MCF 10A (cell line): ENCODE measurements at places on chromosomes 2 and 18. TPM values are rescaled to one million over a fixed set of nuclear protein-coding genes. Genes with fewer than 3 reads are reported as not detected.
A peak's percentile ranks its signal among the peaks of the same experiment; 100 is the strongest.

The MARCHF4 gene
- 0.17 and 0.33 TPM in 2 replicates for total RNA-seq

The TRIM43B gene
- not detected in 2 replicates for total RNA-seq

The CNDP2 gene
- 194 and 219 TPM in 2 replicates for total RNA-seq

The SCLY gene
- 40.1 and 40.4 TPM in 2 replicates for total RNA-seq

The VWC2L gene
- not detected in 2 replicates for total RNA-seq

The LINC00305 gene
- total RNA-seq: not detected in 2 replicates

The TCF7L1 gene
- 0.81 and 1.1 TPM in 2 replicates for total RNA-seq

The GAL3ST2 gene
- total RNA-seq: 0.37 TPM in 1 of 2 replicates, not detected in the other

DNA sequence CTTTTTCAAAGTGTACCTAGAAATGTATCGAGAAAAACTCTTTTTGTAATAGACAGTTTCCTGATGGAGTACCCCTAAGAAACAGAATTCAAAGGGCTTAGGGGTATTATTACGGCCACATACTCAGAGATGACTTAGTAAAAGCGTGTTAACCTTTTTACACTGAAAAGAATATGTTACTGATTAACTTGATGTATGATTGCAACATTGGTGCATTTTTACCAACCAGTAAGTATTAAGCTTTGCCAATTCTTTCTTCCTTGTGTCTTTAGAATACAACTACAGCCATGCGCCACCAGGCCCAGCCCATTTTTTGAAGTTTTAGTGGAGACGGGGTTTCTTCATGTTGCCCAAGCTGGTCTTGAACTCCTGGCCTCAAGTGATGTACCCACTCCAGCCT is 1997.0 kb upstream of the LRRTM1 start:
- no peak for DNase-seq

GRCh38 chr2:174606336-174606735 is 8.7 kb upstream of the WIPF1 start:
- peak; percentile 95 for DNase-seq

DNA sequence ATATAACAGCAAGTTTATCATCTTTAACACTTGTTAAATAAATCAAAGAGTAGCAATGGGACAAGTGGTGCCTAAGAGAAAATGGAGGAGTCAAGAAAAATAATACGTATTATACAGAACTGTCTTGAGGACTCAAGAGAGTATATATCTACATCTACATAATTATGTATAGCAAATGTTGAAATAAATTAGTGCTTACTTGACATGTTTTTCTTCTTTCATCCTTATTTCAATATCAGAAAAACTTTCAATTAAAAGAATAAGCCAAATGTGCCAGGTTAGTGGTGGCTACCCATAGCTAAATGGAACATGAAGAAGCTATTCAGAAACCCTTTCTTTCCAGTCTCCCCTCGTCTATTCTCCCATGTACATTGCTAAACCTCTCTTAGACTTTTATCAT is 267.3 kb upstream of the SPOPL start:
- DNase-seq: no peak

GRCh38 chr2:174263997-174264396 is 15.7 kb upstream of the OLA1 start:
- DNase-seq: peak; percentile 96

GRCh38 chr2:142041105-142041504 is 89.7 kb downstream of the LRP1B start:
- no peak for DNase-seq

GRCh38 chr2:52238782-52239181 is 1206.8 kb upstream of the NRXN1 start:
- DNase-seq: no peak

DNA sequence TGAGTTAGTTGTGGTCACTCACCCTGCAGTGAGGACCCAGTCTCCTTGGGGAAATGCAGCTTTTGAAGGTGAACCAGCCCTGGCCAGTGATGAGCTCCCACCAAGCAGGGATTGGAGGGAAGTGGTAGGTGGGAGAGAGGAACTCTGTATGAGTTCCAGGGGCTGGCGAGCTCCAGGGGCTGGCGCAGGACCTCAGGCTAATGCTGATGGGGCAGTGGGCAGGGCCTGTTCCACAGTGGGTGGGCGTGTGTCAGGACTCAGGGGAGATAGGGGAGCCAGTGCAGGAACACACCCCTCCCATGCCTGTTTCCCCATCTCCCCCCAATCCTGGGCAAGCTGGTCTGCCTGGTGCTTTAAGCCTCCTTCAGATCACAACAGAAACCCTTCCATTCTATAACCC is 208.4 kb downstream of the DYSF start:
- no peak for DNase-seq

- no peak for DNase-seq
Measured at GRCh38 chr2:138084206-138084605, 119.9 kb downstream of the HNMT start.

DNA sequence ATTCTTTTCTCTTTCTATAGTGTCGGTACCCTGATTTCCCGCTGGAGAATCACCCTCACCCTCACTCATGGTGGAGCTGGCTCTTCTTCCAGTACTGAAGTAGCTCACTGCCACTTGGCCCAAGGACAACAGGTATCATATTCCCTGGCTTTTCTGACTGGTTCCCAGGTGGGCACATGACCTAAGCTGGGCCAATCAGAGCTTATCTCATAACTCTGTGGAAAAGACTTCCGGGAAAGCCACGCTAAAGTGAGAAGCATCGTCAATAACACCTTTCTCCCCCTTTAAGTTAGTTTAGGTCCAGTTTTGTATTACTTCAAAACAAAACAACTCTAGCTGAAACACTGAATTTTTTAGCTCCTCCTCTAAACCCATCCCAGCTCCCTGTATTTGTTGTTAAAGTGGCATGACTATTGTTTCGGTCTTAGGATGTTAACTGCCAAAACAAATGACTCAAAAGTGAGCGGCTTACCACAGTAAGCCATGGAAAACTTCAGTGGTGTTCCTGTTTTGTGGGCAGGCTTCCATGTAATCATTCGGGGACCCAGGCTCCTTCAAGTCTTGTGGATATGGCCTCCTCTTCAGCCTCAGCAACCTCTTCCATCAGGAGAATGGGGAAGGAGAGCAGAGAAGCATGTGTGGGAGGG is 137.4 kb upstream of the DLX2 start:
- peak; percentile 32 for DNase-seq

GRCh38 chr2:224039080-224039769 is at the start of gene SERPINE2:
TSS of gene SERPINE2 (minus strand) at chr2:224039286. CDS start at chr2:224001900, 37,386 bp downstream.
- DNase-seq: peak; percentile 64

GRCh38 chr2:58065248-58065647 is 18.6 kb downstream of the VRK2 start:
- no peak for DNase-seq

DNA sequence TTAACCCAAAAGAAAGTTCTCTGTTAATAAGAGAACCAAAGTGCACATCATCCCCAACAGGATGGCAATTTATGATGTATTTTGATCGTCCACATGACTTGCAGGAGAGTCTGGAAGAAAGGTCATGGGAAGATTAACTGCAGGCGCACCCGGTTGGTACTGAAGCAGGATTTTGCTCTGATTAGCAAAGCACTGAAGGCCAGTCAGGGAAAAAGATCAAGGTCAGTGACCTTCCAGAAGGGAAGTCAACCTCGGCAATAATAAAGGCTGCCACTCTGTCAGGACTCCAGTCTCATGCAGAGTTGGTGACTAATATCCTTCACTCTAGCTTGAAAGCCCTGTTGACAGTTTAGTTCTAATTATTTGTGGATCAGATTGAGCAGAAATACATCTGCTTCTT is 432.7 kb upstream of the RAB12 start:
- DNase-seq: no peak

GRCh38 chr18:34929336-34929780 is 111.9 kb upstream of the MAPRE2 start:
- DNase-seq: peak; percentile 56

- DNase-seq: peak; percentile 98
Measured at GRCh38 chr18:49849331-49850217, 36.2 kb upstream of the ACAA2 start.

DNA sequence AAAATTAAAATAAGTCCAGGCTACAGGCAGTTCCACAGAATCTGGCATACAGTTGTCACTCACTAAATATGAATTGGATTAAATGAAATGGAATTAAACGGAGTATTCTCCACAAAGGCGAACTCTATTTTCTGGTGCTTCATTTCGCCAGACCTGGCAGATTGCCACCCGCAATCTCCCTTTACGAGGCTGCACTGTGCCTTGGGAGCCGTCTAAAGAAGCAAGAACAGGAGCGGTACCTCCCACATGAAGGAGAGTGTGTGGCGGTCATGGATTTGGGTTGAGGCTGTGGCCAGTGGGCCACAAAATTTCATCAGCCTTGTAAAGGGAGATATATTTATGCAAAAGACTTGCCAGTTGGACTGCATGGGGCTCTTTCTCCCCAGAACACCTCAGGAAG is 151.0 kb downstream of the OSR1 start:
- DNase-seq: no peak

DNA sequence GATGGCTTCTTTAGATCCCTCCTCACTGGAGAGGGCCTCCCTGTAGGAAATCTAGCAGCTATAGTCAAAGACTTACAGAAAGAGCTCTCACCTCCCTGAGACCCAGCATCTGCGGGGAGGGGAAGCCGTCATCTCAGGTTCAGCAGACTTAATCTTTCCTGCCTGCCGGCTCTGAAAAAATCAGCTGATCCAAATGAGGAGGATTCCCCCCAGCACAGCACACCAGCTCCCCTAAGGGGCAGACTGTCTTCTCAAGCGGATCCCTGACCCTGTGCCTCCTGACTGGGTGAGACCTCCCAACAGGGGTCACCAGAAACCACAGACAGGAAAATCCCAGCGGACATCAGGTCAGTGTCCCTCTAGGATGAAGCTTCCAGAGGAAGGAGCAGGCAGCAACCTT is 601.9 kb downstream of the CNTNAP5 start:
- no peak for DNase-seq

- DNase-seq: no peak
Measured at GRCh38 chr2:205984381-205984780, 101.6 kb downstream of the INO80D start.

- no peak for DNase-seq
Measured at GRCh38 chr18:42087235-42087634, 132.2 kb downstream of the PIK3C3 start.

- peak; percentile 54 for DNase-seq
Measured at GRCh38 chr2:172404824-172405223, 22.6 kb upstream of the ITGA6 start.
